ENCODE measurements at places on chromosomes 7 and 10.

GRCh38 chr10:74290708-74291107 lies 139.7 kb downstream of the ADK start:
- no peak for DNase-seq

DNA sequence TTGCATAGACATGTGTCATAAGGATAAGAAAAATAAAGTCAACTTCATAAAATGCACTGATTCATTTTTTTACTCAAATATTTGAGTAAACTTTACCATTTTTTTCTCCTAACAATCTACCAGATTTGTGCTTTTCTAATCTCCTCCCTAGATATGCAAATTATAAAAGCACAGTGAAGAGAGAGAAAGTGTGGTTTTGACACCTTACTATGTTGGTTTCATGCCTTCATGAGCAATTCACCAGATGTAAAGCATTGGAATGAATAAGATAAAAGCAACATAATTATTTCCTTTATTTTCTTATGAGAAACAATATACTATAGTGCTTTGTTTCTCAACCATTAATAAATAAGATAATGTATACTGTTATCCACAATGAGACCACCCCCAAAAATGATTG lies 432.5 kb upstream of the PCDH15 start:
- no peak for DNase-seq

DNA sequence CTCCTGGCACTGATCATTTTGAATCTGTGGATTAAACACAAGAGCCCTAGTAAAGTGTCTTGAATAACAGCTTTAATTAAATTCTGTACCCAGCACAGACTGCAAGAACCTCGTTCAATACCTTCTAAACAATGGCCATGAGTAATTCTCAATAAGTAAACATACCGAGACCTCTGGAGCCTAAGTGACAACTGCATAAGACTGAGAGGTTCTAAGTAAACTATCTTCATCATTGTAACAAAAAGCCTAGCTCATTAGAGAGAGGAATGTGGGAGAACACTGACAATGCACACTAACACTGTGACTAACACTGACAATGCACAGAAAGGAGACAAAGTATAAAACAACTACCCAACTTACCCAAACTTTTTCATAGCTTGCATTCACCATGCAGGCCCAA lies 117.4 kb downstream of the ELAPOR2 start:
- DNase-seq: no peak

DNA sequence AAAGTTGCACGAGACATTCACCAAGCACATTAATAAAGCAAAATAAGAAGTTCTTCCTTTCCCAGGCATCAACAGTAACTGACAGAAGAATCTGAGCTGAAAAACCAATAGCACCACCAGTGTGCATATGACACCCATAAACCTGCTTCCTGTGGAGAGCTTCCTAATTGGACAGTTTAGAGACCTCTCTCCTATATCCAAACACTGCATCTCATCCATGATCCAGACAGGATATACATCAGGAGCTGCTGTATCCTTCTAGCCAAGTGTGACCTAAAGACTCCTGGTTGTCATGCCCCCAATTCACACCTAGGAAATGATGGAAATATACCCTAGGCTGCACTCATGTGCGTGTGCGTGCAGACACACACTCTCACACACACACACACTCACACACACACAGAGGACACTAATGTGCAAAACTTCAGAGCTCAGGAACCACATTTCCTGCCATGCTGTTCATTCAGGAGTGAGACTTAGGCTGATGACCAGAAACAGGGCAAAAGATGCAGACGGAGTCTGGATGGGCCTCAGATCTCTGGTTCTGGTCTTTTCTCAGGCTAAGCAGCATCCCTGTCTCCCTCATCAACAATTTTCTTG lies 58.0 kb downstream of the MAP3K8 start:
- no peak for DNase-seq

DNA sequence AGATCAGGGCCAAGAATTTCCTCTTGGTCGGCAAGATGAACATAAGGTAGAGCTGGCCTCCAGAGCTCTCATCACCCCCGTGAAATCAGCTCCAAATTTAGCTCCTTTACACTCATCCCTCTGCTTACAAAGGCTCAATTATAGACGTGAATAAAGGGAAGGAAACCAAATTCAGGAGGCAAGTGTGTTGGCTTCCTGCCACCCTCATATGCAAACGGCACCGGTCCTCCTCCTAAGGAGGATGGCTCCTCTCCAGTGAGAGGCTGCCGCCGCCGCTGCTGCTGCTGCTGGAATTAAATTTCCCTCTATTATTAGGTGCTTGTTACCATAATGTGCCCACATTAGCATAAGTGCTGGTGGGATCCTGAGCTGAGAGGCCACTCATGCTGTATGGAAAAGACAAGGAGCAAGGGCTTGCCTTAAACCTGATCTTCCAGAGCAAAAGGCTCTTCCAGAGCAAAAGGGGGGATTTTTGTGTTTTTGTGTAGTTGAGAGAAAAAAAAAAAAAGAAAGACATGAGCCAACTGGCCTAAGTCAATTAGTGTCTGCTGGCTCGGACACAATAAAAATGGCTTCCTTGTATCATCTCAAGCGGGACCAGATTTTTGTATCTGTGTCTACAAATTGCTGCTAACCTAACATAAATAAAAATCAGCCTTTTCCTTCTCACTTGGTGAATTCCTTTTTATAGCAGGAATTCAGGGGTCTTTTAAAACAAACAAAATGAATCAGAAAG lies 68.4 kb downstream of the CDHR3 start:
- DNase-seq: no peak

GRCh38 chr10:89351412-89351779 lies 23.6 kb downstream of the IFIT3 start:
- peak; percentile 45 for DNase-seq

DNA sequence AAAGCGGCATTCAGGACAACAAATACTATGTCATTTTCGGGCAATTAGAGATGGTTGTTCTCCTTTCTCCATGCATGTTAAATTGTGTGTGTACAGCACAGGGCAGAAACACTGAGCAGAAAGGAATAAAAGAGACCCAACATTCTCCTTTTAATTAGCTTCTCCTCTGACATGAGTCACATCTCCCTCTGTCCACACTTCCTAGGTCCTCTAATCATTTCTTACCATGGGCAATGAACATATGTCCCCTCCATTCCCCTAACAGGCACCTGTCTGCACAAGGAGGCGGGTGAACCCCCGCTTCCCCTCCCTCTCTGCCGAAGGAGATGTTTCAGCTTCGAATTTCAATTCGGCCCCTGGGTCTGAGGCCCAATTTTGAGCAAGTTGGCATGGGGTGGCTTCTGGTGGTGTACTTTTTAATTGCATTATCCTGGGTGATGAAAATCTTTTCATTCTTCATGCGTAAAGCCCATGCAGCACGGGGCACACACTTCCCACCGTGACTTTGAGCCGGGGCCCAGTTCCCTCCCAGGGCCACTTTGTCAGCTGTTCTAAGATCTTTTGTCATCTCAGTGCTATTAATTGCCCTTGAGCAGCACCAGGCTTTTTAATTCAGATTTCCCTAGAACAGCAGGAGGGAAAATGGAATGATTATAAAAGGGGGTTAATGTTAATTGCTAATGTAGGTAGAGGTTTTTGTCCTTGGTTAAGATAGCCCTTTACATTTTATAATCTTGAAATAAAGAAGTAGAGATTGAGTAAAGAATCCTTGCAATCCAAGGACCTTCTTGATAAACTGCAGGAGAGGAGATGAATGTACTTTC lies 219.5 kb upstream of the NRP1 start:
- DNase-seq: no peak

DNA sequence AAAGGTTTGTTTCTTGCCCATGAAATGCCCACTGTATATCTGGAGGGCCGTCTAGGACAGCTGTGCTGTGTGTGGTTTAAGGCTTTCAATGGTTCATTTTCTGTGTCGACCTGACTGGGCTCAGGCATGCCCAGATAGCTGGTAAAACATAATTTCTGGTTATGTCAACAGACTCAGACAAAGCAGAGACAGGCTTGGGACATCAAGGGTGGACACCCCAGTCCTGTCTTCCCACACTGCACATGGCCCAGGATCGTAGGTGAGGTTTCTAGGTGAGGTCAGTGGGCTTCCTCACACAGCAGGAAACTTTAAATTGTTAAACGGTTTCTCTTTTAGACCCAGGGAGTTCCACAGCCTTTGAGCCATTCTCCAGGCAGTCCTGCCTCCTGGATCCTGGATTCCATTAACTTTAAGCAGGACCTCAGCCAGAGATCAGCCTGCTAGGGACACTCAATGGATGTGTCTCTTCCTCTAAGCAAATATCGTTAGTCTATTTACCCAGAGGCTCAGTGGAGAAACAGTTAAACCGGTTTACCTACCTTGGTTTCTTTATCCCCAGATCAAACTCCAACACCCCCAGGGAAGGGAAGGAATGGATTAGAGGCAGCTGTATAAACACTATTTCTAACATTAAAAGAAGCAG lies 66.4 kb downstream of the ST8SIA6 start:
- DNase-seq: no peak

- no peak for DNase-seq
Measured at GRCh38 chr7:50681432-50682045, 101.2 kb downstream of the GRB10 start.

DNA sequence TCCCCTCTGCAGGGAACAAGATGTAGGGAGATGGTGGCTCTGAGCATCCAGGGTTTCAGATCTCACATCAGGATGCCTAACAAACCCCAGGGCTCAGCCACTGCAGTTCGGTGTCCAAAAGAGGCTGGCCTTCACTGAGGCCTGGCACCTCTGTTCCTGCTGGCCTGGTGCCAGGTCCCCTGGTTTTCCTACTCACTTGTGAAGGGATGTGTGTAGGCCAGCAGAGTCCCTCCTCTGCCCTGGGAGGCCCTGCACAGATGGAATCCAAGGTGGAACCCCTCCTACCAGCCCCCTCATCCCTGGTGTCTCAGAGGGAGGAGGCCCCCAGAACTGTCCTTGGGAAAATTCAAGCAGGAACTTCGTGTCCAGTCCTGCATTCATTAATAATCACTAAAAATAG lies 260.6 kb downstream of the CCSER2 start:
- no peak for DNase-seq

- DNase-seq: no peak
Measured at GRCh38 chr7:75716992-75717626, 21.6 kb downstream of the HIP1 start.

DNA sequence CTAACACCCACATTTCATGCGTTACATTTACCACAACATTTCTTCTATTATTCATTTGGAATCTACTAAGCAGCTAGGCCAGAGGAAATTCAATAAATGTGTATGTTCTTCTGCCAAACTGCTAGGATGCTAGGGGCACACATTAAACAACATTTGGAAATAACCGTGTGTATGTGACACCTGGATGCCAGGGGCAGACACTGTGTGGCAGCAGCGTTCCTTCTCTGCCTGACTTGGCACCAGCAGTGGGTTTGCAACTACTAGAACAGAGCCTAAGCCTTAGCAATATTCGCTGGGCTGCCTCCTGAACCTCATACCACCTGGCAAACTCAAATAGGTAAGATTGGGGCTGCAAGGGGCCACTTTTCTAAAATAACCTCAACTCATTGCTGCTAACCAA lies 182.1 kb downstream of the CHCHD3 start:
- DNase-seq: no peak

GRCh38 chr7:2476298-2476697 lies at the start of gene GRIFIN:
GRIFIN (minus strand) TSS chr7:2476398; CDS start chr7:2476383, 15 bp downstream.
- no peak for DNase-seq

Measured in GM06990 (cell line).